Activated T-helper 9 cell treated with anti-CD3 and anti-CD28 coated beads, Interleukin-2, amount 50 U/mL, for 16 hours (primary cell): ENCODE measurements at places on chromosomes 11 and 22.

DNA sequence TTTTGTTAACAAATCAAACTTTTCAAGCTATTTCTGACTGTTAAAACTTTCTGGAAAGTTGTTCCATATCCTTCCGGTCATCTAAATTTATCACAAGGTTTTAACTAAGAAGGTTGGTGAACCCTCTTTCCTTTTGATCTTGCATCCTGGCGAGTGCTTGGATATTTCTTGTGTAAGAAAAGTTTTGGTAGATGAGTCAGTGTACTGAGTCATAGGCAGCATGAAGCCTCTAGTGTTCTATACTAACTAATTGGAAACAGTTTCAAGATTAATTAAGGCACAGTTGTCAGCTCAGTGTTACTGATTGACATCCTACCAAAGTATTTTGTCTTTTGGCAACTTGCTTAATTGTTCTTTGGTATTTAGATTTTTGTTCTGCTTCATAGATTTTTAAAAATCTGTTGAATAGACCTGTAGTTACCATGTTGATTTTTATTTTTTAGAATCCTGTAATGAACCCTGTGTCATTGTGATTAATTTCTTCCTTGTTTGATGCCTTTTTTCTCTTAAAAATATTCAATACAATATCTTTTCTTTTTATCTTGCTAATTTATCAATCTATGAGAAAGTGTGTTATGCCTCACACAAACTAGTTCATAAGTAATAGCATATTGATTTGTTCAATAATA is 38.0 kb downstream of the METTL15 start:
- DNase-seq: no peak

- DNase-seq: no peak
Measured at GRCh38 chr11:862081-862661, 19.5 kb downstream of the TSPAN4 start.

DNA sequence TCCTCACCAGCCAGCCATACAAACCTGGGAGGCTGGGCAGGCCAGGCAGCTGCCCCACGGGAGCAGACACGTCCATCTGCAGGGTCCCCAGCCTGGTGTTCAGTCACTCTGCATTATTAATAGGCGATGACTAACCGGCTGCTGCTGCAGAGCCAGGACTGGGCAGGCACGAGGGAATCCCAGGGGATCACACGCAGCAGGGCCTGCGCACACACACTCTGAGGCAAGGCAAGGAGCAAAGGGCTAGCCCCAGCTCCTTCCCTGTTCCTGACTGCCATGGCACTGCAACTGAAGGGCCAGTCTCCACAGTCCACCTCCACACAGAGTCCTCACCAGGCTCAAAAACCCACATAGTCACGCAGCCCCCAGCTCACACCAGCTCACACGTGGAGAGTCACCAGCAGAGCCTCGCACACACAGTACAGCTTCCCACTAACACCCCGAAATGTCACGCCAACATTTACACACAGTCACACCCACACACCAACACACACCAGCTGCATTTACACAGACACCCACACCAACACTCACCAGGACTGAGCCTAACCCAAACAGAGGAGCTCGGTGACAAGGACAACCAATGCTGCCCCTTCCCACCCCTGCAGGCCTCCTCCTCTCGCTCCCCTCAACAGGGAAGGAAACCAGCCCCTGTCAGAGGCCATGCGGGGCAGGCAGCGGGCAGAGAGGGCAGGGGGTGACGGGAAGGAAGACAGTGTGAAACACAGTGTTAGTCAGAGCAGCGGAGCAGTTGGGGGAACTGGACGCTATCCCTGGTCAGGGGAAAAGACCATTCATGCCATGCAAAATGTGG is 47.3 kb downstream of the NRXN2 start:
- no peak for DNase-seq

- no peak for DNase-seq
Measured at GRCh38 chr11:78710417-78710816, 135.8 kb upstream of the NARS2 start.

GRCh38 chr22:50162391-50162956 is 8.1 kb upstream of the PANX2 start:
- no peak for DNase-seq

- no peak for DNase-seq
Measured at GRCh38 chr11:18730020-18730419, 4.0 kb upstream of the IGSF22 start.

- DNase-seq: no peak
Measured at GRCh38 chr11:70063555-70063954, 14.6 kb upstream of the ANO1 start.

GRCh38 chr11:46649180-46649738 is 31.9 kb downstream of the ATG13 start:
- DNase-seq: no peak

GRCh38 chr22:40759294-40759840 is 59.8 kb downstream of the SLC25A17 start:
- DNase-seq: no peak

- no peak for DNase-seq
Measured at GRCh38 chr11:74681686-74682651, 49.3 kb downstream of the CHRDL2 start.

DNA sequence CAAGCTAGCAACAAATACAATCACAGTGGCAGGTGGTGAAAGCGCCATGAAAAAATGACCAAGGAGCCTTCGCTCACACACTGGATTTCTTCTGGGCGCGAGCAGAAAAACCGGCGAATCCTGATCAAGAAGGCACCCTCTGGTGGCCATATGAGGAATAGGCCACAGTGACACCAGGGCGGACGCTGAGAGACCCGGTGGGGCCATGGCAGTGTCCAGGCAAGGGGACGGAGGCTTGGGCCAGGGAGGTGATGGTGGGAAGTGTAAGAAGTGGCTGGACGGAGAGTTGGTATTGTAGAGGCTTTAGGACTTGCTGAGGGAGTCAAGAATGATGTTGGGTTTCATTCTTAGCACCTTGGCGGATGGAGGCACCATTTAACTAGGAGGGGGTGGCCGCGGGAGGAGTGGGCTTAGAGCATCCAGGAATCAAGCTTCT is 16.9 kb upstream of the RAC2 start:
- peak; percentile 34 for DNase-seq

DNA sequence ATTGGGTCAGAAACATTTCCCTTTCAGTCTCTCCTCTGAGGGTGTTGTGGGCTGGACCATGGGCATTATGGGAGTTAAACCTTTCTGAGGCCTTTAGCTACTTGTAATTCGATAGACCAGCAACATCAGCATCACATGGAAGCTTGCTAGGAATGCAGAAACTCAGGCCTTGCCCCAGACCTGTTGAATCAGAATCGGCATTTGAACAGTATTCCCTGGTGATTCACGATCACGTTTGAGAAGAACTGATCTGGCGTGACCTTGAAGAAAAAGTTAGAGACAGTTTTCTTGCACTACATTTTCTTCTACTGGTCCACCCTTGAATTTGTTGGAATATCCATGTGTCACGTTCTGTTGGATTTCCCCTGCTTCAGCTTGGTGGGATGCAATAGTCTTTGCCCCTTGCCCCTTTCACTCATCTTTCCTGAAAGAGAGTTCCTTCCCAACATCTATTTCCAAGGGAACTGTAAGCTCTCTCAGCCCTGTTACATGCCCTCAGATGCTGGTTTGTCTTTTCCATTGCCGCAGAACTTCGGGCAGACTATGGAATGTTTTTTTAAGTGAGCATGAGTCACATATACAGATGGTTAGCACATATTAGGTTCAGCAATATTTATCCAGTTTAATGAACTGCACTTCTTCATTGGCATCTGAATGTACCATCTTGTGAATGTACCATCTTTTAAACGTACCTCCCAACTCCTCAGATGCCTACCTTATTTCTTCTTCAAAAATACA is 23.9 kb downstream of the EHF start:
- DNase-seq: no peak

DNA sequence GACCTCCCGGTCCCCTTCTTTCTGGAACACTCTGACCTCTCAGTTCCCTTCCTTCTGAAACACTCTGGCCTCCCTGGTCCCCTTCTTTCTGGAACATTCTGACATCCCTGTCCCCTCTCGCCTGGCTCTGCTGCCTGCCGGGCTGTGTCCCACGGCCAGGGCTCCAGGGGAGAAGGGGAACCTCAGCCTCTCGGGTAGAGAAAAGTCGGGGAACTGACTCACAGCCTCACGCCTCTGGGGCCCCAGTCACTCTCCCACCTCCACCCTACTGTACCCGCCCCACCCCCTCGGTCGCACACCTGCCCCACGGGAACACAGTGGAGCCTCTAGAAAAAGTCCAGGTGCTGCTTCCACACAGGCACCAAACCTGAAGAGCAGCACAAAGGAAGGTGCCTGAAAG is 93.3 kb downstream of the BRD1 start:
- no peak for DNase-seq

DNA sequence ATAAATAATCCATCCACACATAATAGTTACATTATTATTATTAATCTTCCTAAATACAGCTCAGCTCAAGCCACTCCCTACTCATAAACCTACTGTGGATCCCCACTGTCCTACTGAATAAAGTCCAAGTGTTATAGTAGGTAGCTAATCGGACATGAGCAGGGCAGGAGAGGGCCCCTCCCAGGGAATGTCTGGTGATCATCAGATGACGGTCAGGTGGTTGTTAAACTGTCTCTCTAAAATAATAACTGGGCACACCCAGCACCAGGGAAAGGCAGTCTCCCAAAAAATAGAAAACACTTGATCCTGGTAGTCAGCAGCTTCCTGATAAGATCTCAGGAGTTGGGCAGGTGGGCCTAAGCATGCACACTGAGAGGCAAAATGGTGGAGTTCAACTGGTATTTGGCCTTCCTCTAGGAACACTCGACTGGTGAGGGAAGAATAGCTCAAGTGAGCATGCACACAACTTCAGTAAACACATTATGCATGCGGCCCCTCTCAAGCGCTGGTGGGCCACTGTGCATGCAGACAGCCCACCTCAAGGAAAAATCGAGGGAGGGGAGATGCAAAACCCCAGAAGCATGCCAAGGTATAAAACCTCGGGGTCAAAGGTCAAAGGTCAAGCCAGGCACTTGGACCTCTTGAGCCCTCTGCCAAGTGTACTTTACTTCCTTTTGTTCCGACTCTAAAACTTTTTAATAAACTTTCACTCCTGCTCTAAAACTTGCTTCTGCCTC is 65.0 kb downstream of the LRRC32 start:
- no peak for DNase-seq

GRCh38 chr22:30214703-30215407 is 31.7 kb downstream of the LIF start:
- DNase-seq: no peak

- DNase-seq: no peak
Measured at GRCh38 chr11:78289552-78290292, 101.0 kb downstream of the USP35 start.

DNA sequence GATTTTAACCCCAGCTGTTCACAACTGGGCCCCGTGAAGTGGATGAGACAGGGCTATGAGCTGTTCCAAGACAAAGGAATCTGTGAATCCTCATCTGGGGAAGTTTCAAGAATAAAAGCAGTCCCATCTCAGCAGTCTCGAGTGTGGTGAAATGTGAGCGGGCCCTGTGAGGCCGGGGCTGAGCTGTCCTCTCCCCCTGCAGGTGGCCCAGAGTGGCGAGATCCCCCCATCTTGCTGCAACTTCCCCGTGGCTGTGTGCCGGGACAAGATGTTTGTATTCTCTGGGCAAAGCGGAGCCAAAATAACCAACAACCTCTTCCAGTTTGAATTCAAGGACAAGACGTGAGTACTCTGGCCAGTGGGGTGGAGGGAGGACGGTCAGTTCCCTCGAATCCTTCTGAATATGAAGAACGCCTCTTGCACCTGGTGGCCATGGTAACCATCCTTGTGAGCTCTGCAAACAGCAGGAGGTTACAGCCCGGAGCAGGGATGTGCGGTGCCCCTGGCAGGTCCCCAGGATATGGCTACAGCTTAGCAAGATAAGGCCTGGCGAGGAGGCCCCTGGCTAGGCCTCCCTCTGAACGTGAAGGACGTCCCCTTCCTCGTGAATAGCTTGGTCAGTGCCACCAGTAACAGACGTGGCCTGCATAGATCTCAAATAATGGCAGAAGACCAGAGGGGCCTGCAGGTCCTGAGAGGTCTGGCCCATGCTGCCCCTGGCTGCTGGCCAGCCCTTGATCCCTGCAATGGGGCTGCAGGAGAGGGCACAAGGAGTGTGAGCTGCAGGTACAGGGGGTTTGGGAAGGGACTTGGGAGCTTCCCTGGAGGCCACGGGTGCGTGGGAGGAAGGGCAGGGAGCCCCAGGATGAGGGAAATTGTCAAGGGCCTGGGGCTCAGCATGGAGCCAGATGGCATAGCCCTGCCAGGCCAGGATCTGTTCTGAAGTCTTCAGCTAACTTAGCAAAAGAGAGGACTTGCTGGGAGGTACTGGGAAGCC is 8.4 kb downstream of the LZTR1 start:
- DNase-seq: no peak

DNA sequence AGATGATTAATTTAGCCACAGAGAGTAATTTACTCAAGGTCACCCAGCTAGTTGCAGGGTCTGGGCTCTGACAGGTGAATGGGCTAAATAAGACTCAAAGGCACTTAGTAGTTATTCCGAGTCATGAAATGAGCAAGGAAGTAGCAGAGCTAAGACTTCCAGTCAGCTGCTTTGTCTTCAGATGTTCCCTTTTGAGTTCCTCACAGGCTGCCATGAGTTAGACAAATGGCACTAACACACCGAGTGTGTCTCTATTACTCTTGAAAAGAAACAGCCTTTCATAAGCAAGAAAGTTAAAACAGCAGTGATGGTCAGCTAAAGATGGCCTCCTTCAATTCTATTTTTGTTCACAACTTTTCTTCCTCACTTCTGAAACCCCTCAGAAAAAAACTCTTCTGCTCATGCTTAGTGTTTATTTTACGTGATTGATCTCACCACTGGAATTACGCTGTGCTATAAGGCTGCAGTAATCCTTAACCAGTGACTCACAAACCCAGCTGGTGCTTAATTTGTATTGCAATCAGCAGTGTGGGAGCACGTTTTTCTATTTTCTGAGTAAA is 389.1 kb downstream of the AASDHPPT start:
- DNase-seq: no peak

DNA sequence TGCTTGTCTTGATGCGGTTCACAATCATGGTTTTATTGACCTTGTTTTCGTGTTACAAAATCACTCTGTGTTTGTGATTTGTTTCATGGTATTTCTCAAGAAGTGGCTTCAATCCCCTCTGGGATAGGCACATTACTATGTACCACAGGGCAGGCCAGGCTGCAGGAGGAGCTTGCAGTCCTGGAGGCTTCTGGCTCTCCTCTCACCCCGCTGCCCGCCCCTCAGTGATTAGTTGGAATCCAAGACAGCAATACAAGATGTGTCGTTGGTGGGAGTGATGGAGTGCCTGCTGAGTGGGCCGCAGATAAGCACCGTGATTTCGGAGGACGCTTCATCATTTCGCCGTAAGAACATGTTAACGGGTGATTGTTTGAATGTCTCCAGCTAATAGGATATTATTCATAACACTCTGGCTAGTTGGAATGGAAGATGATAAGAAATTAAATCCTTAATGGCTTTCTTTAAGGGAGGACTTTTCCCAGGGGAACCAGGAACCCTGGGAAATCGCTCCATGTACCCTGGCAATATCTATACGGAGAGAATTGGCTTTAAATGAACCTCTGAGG is 384.4 kb downstream of the MIAT start:
- DNase-seq: no peak

DNA sequence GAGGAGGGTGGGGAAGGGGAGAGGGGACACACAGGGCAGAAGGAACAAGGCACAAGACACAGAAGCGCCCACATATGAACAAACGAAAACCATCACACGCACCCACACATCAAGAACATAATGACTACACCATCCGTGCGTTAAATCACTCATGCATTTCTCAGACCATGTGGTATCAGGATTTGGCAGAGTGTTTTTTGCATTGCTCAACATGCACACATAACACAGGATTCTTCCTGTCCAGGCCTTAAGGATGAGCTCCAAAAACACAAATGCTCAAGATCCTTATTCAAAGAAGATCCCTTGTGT is 309.5 kb downstream of the CADM1 start:
- DNase-seq: no peak

- no peak for DNase-seq
Measured at GRCh38 chr22:21719024-21719423, 16.6 kb downstream of the YPEL1 start.
